Neural crest cell (in vitro differentiated cells): ENCODE measurements at places on chromosomes 3 and 15.

GRCh38 chr3:60430205-60430604, 821.0 kb downstream of the FHIT start:
- no peak for DNase-seq

- DNase-seq = peak; percentile 35
Observed at GRCh38 chr3:48847053-48847503, 596 bp downstream of the PRKAR2A start.

DNA sequence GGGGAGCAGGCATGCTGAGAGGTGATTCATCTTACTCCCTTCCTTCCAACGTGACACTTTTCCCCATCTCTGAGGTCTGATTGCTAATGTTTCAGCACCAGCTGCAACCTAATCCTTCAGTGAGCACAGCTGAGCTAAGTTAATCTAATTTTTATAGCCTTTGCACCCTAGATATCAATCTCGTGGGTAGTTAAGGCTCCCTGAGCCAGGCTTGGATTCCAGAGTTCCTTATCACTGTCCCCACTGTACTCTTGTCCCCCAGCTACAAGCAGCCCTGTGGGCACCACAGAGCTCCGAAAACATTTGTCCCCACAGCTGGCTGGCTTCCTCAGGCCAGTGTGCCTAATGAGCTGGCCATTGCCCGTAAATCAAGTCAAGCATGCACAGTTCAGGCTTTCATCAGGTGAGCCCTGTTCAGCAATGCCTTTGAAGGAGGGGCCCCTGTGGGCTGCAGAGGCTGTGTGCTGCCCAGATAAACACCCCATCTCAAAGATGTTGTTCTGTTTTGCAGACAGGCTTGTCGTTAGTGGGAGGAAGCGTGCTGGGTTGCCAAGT, 376.9 kb upstream of the RASGRP1 start:
- no peak for DNase-seq

GRCh38 chr3:157279237-157279636, 119.3 kb upstream of the CCNL1 start:
- DNase-seq = no peak
